Activated naive CD8-positive, alpha-beta T cell treated with anti-CD3 and anti-CD28 coated beads for 36 hours (primary cell): ENCODE measurements at places on chromosomes 4 and X. TPM values are rescaled to one million over a fixed set of nuclear protein-coding genes. Genes with fewer than 3 reads are reported as not detected.

GRCh38 chrX:19750028-19750782 lies 137.2 kb downstream of the SH3KBP1 start:
- peaks cover 45% of the 10 kb centered on the region for H3K36me3 ChIP-seq
- peak overlapping the region; percentile 37 for H3K4me3 ChIP-seq
- peaks cover 74% of the 10 kb centered on the region for H3K4me1 ChIP-seq
- DNase-seq, result no peak

DNA sequence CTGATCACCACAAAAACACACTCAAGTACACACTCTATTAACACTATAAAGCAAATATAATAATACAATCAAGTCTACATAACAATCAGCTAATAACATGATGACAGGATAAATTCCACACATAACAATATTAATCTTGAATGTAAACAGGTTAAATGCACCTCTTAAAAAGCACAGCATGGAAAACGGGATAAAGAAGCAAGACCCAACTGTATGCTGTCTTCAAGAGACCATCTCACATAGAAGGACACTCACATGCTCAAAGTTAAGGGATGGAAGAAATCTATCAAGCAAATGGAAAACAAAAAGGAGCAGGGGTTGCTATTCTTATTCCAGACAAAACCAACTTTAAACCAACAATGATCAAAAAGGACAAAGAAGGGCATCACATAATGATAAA lies 28.1 kb downstream of the CBR4 start:
- H3K27me3 ChIP-seq, result no peaks in the 10 kb centered on the region
- no peak overlapping the region for H3K27ac ChIP-seq
- no peaks in the 10 kb centered on the region for H3K4me1 ChIP-seq
- peaks cover 68% of the 10 kb centered on the region for H3K36me3 ChIP-seq
- DNase-seq, result no peak

DNA sequence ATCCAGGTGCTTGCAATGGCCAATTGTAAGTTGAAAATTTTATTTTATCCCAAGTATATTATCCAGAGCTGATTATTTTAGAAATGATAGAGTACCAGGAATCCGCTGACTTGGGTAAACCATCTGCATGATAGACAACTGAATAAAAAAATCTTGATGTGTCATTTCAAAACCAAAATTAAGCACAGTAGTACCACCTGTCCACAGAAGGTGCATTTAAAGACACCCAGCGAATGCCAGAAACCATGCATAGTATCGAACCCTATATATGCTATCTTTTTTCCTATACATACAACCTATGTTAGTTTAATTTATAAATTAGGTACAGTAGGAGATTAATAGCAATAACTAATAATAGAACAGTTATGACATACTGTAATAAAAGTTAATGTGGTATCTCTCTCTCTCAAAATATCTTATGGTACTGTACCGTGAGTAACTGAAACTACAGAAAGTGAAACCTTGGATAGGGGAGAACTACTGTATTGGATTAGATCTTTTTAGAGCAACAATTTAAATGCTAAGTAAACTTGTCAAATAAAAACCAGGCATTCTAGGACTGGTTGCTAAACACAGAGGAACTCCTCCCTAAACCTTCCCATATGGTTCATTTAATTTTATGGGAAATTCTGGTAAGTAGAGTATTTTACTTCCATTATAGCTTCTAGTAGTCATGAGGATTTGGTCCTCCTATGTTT lies 6.2 kb downstream of the NEIL3 start:
- DNase-seq, result no peak
- H3K4me3 ChIP-seq, result no peak overlapping the region
- H3K36me3 ChIP-seq, result peaks cover 21% of the 10 kb centered on the region

DNA sequence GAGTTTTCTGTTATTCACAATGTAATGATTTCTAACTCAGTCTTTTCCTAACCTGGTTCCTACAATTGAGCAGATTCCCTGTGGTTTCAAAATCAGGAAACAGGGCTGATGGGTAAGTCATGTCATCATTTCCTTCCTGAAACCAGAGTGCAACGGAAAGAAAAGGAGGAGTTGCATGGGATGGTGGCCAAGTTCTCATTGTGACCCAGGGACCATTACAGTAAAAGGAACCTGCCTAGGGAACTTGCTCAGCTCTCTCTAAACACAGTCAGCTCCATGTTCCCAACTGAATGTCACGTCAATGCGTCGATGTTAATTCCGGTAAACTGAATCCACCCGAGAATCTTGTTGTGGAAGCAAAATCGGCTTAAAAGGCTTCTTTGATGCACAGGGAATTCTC lies 51.2 kb downstream of the LGI2 start:
- no peak for DNase-seq
- H3K4me3 ChIP-seq, result no peak overlapping the region
- no peak overlapping the region for H3K27ac ChIP-seq
- peaks cover 5% of the 10 kb centered on the region for H3K4me1 ChIP-seq
- H3K27me3 ChIP-seq, result peaks cover 49% of the 10 kb centered on the region

DNA sequence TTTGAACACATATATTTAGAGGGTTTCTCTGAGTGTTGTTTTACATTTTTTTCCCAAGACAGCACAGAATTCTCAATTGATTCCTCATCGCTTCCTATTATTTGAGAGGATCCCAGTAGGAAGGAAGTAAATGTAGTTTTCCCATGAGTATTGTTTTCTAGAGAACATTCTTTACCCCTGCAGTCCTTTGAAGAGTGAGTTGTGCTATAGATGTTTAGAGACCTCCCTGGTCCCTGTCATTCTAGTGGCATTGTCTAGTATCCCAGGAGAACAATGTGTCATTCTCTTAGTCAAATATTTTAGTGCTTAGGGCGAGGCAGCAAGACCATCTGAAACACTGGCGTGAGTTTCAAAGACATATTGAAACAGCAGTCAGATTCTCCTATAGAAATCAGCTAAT lies 32.5 kb downstream of the SORBS2 start:
- H3K27ac ChIP-seq, result no peak overlapping the region
- H3K4me1 ChIP-seq, result no peaks in the 10 kb centered on the region
- no peak overlapping the region for H3K4me3 ChIP-seq
- H3K36me3 ChIP-seq, result no peaks in the 10 kb centered on the region
- peaks cover 22% of the 10 kb centered on the region for H3K27me3 ChIP-seq

DNA sequence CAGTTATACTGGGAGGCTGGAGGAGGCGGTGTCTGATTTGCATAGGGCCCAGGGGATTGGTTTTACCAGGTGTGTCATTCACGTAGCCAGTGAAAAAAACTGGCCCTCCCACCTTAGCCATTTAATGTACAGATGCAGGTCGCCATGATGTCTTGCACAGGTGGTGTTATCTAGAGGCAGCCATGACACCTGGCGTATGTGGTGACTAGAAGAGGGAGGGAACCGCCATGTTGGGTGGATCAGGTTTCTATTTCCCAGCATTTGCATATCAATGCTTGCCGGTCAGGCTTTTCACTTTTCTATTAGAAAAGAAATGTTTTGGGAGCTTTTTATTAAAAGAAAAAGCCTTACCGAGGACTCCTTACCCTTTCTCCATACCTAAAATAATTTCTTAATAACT lies 523.4 kb downstream of the ADGRL3 start:
- H3K4me3 ChIP-seq, result no peak overlapping the region
- DNase-seq, result no peak
- H3K27ac ChIP-seq, result no peak overlapping the region
- H3K27me3 ChIP-seq, result no peaks in the 10 kb centered on the region
- H3K36me3 ChIP-seq, result no peaks in the 10 kb centered on the region
- H3K4me1 ChIP-seq, result no peaks in the 10 kb centered on the region

GRCh38 chr4:103095080-103095479 lies 4.6 kb downstream of the BDH2 start:
- no peaks in the 10 kb centered on the region for H3K27me3 ChIP-seq
- peaks cover 34% of the 10 kb centered on the region for H3K4me1 ChIP-seq
- H3K36me3 ChIP-seq, result no peaks in the 10 kb centered on the region

- H3K27ac ChIP-seq, result no peak overlapping the region
- no peaks in the 10 kb centered on the region for H3K27me3 ChIP-seq
- no peak overlapping the region for H3K4me3 ChIP-seq
- peaks cover 12% of the 10 kb centered on the region for H3K4me1 ChIP-seq
These were observed 565.7 kb downstream of the PPARGC1A start for GRCh38 chr4:23324021-23324690.

The MUC7 gene
- total RNA-seq, result not detected

The ERAS gene
- 0.70 TPM for total RNA-seq

The ZDHHC15 gene
- total RNA-seq, result 0.30 TPM
